Muscle of leg (tissue), 16 donors: ENCODE measurements at places on chromosomes 5 and 9. TPM values are rescaled to one million over a fixed set of nuclear protein-coding genes. Genes with fewer than 3 reads are reported as not detected.

ARID3C gene
- polyA plus RNA-seq = not detected

CDKN2B-AS1 gene
- not detected for polyA plus RNA-seq

C5orf24 gene
- 65.6 TPM for polyA plus RNA-seq

AGXT2 gene
- polyA plus RNA-seq = 0.13 TPM

IL11RA gene
- 155 TPM for polyA plus RNA-seq

TRUB2 gene
- polyA plus RNA-seq = 23.5 TPM

ADAMTS12 gene
- 14.8 TPM for polyA plus RNA-seq

PCDHB2 gene
- polyA plus RNA-seq = 2.9 TPM

TSLP gene
- polyA plus RNA-seq = 0.23 TPM

LHX6 gene
- polyA plus RNA-seq = 6.3 TPM

MORN5 gene
- not detected for polyA plus RNA-seq

GABRA1 gene
- polyA plus RNA-seq = 0.15 TPM

MYMK gene
- 48.6 TPM for polyA plus RNA-seq

NANS gene
- polyA plus RNA-seq = 30.4 TPM

FAF2 gene
- polyA plus RNA-seq = 23.7 TPM

PSD2 gene
- polyA plus RNA-seq = 0.38 TPM

ANKRD18A gene
- 0.81 TPM for polyA plus RNA-seq

HCN1 gene
- 3.2 TPM for polyA plus RNA-seq

QRFP gene
- polyA plus RNA-seq = 0.59 TPM

LURAP1L gene
- 12.8 TPM for polyA plus RNA-seq

WHRN gene
- polyA plus RNA-seq = 4.3 TPM

IL3 gene
- not detected for polyA plus RNA-seq
